ENCODE measurements at places on chromosomes 4 and X.

DNA sequence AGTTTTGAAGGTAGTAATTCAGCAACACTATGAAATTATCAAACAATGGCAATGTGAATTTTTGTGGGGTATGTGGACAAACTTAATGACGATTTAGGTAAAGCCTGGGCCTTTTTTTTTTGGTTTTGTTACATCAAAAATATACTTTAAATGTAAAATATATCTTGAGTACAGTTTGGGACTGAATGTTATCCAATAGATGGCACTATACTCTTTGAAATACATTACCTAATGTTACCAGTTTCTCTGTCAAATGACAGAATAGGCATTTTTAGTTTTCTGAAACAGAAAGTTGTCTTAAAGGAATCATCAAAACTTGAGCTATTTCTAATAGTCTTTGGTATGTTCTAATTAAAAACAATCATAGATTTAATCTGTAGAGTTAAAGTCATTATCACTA is 1651.9 kb downstream of the C4orf33 start:
- no peak for DNase-seq

DNA sequence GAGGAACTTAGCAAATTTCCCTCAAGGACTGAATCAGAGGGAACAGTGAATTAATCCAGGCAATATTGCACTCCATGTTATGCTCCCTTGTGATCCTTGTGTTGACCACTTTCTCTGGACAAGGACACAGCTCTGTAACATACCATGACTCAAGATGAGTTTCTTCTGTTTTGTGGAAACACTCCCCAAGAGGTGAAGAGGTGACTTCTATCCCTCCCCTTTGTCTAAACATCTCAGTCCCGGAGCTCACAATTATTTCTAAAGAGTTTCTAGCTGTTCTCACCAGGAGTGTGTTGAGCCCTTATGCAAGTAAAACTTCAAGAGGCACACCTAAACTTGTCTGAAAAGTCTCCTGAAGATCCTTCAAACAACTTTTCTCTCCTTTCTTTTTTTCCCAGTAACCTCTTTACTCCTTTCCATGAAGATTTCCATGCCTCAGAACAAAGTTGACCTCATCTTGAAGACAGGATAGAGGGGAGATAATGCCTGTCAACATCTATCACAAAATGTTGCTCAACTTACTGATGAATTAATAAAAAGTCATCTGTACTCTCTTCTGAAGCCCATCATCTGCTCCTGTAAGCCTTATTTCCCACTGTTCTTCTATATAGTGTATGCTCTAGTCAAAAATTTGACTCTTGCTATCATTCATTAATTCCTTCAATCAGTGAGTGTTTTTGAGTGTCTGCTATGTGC is 429.1 kb downstream of the SPRY1 start:
- DNase-seq, result no peak

DNA sequence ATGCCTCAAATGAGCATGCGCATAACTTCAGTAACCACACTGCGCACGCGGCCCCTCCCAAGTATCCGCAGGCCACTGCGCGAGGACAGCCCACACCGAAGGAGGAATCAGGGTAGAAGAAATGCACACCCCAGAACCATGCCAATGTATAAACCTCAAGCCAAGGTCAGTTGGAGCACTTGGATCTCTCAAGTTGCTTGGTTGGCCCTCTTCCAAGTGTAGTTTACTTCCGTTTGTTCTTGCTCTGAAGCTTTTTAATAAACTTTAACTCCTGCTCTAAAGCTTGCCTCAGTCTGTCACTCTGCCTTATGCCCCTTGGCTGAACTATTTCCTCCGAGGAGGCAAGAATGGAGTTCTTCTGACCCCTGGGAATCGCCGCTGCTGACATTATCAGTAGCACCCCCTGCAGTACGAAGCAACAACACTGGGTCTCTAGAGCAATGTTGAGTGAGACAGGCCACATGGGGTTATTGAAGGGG is 22.0 kb upstream of the SPINK2 start:
- DNase-seq, result no peak

DNA sequence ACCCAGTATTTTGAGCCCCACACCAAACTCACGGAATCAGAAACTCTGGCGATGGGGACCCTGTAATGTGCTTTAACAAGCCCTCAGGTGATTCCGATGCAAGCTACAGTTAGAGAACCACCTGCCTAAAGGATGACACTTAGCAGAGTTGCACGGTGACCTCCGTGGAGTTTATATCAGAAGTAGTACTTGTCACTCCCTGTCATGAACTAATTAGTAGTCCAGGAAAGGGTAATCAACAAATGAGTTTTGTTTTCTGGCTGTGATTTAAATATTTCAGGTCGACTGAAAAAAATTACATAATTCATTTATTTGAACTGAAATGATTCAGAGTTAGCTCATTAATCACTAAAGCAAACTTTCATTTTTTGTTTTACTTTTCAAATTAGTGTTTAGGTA is 56.4 kb downstream of the TMA16 start:
- DNase-seq, result no peak

GRCh38 chrX:129262912-129263311 is 260.4 kb downstream of the SMARCA1 start:
- no peak for DNase-seq

- DNase-seq, result no peak
Observed at GRCh38 chrX:25544641-25545040, 528.9 kb upstream of the ARX start.

DNA sequence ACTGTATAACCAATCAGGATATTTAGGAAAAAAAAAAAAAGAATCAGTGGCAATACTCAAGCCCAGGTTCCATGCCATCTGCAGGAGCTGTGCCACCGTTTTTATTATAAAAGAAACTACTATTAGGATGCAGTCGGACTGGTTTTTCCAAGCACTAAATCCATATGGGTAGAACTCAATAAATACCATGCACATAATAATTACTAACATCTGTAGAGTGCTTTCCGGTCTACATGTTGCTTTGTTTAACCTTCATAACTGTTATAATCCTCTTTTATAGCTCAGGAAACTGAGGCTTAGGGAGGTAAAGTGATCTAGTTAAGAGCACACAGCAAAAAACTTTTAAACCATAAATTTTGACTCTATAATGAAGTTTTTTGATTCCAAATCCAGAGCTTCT is 24.0 kb downstream of the ARSJ start:
- DNase-seq, result no peak

DNA sequence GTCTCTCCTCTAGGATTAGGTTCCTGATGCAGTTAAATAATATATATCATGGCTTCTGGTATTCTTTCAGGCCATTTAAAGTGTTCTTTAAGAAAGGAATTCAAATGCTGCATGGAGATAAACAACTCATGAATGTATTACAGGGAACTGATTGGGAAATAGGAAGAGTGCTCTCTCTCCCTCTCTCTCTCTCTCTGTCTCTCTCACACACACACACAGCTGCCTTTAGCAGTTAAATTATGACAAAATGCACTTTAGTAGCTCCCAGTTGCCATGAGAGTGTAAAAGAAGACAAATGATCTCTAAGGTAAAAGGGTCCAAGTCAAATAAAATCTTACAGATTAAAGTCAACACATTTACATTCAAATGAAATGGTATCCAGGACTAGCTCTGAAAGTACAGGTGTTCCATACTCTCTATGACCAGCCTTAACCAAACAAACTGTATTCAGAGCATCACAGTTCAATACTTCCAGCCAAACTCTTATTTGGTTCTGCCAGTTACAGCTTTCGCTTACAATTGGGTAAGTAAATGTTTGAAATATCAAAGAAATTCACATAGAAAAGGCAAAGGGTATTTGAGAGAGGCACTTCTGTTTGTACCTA is 94.7 kb upstream of the CXXC4 start:
- no peak for DNase-seq

GRCh38 chr4:41656106-41656505 is 92.4 kb downstream of the PHOX2B start:
- DNase-seq, result no peak

- DNase-seq, result no peak
Observed at GRCh38 chr4:78588894-78589545, 37.5 kb downstream of the ANXA3 start.

DNA sequence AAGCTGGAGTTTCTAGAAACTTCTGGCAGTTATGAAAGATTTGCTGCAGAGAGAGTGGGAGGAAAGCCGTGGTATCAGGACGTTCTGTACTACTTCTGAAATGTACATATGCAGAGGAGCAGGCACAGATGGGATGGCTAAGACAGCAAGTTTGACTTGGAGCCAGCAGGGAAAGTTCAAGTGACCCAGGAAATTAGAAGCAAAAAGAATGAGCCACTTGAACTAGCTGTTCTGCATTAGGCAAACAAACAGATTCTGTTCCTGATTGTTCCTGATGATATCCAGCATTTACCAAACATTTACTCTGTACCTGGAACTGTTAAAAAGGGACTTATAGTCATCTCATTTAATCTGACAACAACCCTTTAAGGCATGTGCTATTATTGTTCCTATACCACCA is 41.4 kb upstream of the CXCL13 start:
- no peak for DNase-seq

- no peak for DNase-seq
Observed at GRCh38 chr4:186755550-186756519, 32.2 kb upstream of the FAT1 start.

GRCh38 chr4:6049985-6050384 is 31.8 kb upstream of the C4orf50 start:
- no peak for DNase-seq

GRCh38 chrX:38112566-38112965 is 106.2 kb downstream of the SYTL5 start:
- no peak for DNase-seq

DNA sequence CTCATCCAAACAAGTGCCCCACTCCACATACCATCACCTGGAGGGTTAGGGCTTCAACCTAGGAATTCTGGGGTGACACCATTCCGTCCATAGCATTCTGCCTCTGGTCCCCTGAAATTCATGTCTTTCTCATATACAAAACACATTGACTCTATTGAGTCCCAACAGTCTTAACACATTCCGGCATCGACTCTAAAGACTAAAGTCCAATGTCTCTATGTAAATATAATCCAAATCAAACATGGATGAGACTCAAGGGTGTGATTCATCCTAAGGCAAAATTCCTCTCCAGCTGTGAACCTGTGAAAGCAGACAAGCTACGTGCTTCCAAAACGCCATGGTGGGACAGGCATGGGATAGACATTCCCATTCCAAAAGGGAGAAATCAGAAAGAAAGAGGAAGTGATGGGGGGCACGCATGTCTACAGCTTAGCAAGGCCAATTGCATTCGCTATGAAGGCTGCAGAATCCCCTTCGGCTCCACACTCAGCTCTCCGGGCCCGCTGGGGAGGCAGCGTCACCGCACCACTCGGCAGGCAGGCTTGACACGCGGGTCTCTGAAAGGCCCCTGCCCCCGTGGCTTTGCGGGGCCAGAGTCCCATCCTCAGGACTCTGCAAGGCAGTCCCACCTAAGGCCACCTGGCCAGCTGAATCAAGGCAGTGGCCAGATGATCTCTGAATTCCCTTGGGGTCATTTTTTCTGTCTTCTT is 53.2 kb downstream of the ADRA2C start:
- no peak for DNase-seq

DNA sequence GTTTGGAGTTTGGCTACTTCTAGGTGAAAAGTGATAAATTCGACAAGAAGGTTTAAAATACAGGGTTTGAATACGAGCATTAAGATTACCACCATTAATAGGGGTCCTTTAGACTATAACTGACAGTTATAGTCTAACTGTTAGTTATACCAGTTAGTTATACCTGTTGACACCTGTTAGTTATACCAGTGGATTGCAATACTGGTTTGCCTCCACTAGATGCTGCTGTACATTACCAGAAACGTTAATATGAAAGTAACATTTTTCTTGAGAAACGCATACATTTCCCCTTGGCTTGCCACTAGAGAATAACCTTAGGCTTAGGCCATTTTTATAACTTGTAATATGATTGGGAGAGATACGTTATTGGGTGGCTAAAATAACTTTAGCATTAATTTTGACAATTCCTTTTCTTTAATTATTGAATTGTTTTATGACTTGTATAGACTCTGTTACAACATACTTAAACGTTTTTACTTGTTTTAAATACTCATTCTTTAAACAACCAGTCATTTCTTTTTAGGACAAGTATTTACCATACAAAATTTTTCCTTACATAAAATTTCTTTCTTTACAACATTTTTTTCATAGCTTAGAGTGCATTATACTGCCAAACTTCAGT is 911.2 kb downstream of the FSTL5 start:
- no peak for DNase-seq

GRCh38 chr4:51853027-51853682 is 10.2 kb downstream of the DCUN1D4 start:
- DNase-seq, result no peak

DNA sequence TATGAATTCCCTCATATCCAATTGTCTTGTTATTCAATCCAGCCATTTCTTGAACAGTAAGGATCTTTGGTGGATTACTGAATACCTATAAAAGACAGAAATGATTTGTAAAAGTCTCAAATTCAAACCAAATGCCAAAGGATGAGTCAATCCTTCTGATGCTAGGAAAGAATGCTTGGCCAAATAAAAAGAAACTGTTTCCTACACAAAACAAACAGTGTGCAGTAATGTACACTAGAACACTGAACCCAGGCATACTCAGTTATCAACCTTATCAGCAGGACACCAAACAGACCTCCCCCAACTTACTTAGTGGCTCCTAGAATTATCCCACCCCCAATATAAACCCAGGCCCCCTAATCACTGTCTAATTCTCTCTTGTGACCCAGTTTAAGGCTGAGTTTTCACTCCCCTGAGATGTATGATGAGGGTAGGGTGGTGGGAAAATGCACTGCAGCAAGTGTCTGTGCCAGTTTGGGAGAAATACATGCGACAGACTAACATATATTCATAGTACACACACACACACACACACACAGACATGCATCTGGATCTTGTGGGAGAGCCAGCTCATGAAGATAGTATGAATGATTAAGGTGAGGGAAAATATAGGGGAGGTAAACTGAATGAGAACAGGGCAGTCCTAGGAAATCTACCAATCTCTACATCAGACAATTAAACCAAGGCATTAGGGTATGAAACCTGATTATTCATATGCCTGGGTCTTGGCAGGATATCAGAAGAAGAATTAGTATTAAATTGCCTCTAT is 35.0 kb downstream of the CLDN2 start:
- DNase-seq, result no peak

DNA sequence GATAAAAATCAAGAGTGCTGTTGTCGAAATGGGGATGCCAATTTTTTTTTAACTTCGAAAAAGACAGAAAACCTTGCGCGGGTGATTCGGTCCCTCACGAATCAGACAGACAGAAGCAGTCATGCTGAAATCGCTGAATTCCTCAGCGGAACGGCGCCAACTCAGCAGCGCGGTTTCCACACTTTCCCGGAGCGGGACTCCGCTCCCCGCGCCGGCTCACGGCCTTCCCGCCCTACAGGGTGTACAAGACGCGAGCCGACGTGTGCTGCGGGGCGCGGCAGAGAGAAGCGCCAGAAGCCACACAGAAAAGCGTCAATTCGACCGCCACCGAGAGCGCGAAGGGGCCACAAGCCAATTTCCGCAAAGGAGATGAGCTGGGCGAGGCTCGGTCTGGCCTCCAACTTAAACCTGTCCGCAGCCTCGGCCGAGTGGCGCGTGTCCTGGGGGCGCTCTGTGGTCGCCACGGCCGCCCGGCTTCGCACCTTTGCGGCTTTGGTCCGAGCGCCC is 1.3 kb downstream of the NEXMIF start:
- DNase-seq, result no peak

GRCh38 chr4:159248384-159249178 is 145.7 kb downstream of the RAPGEF2 start:
- DNase-seq, result no peak
